ENCODE measurements at places on chromosomes 6 and 20.

DNA sequence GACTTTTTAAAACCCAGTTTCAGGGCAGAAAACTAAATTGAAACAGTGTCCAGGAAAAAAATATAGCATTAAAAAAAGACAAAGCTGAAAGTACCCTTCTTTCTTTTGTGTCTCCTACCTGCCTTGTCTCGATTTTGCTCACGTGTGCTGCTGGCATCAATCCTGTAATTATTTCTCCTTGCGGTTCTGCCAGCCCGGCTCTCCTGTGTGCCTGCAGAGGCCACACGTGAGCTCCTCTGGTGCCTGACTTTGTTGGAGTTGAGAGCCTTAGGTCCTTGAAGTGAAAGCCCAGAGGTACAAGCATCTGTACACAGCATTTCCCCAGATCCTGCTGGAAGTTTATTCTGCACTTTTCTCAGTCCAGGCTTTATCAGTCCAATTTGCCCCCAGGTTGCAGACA lies 36.5 kb downstream of the GHRH start:
- DNase-seq, result no peak

DNA sequence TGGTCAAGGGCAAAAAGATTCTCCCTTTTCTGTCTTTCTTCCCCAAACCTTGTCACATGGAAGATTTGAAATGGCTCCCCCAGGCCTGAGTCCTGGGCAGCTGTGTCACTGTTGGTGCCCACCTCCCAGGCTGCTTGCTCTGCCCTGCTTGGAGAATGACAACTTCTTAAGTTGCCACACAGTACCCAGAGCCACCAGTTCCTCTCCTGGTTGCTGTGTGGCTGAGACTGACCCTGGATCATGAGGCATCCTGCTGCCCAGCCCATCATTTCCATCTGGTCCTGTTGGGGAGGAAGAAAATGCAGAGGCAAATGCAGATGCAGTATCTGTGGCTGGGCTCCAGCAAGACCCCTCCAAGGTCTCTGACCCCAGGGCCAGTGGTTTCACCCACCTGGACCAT lies 113.7 kb downstream of the PHACTR3 start:
- no peak for DNase-seq

DNA sequence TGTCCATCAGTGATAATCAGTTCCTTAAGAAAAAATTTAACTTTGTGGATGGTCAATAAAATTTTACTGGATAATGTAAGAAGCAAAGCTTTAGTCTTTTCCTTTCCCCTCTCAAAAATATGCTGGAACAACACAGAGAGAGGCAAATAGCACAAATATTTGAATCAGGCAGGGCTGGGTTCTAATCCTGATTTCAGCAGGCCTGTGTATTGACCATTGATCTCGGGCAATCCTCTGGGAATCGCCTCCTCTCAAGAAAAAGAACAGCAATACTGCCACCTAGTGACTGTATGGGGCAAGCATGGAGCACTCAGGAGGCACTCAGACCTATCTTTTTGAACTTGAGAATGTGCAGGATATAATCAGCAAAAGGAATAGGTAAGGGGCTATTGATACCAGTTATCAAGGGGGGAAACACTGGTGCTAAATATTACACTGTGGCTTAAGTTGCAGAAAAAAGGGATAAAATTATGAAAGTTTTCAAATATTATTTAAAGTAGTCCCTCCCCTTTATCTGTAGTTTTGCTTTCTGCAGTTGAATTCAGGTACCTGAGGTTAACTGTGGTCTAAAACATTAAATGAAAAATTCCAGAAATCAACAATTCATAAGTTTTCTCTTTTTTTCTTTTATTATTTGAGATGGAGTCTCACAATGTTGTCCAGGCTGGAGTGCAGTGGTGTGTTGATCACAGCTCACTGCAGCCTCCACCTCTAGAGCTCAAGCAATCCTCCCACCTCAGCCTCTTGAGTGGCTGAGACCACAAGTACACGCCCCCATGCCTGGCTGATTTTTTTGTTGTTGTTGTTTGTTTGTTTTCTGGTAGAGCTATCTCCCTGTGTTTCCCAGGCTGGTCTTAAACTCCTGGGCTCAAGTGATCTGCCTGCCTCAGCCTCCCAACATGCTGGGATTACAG lies 91.8 kb upstream of the NHSL1 start:
- peak; percentile 13 for DNase-seq

- DNase-seq, result no peak
Measured at GRCh38 chr6:130505808-130506598, 140.2 kb downstream of the TMEM200A start.

GRCh38 chr20:25389401-25389857 lies 1.2 kb downstream of the ABHD12 start:
- DNase-seq, result no peak

GRCh38 chr6:118146584-118146983 lies 239.5 kb downstream of the SLC35F1 start:
- DNase-seq, result no peak

DNA sequence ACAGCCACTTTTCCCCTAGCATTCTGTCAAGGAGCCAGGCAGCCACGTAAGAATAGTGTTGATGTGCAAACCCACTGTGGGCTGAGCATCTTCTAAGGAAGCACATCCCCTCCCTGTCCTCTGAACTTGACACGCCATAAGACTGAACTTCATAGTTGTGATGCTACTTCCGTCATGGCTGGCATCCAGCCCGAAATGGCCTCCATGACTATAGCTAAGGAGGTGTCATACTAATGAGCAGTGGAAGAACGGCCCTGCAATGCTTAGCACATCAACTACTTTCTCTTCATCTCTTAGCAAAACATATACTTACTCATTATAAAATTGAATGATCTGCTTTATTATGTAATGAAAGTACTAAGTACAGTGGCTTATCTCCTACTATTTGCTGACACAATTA lies 110.2 kb downstream of the GJA10 start:
- DNase-seq, result no peak

- DNase-seq, result no peak
Measured at GRCh38 chr6:154341336-154341735, 15.3 kb downstream of the IPCEF1 start.

DNA sequence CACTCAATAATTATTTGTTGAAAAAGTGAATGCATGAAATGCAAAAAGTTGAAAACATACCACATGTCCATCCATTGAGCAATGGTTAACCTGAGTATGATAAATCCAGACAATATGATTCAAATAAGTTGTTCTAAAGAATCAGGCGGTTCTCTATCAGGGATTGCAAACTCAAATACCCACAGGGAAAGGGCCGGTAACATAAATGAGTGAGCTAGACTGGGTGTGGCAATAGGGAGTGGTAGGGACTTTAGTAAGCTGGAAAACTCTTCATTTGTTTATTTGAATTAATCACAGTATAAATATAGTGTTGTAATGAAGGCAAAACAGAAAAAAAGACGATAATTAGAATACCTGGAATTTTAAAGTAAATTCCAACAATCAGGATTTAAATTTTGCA lies 106.3 kb downstream of the BCAS1 start:
- DNase-seq, result no peak

DNA sequence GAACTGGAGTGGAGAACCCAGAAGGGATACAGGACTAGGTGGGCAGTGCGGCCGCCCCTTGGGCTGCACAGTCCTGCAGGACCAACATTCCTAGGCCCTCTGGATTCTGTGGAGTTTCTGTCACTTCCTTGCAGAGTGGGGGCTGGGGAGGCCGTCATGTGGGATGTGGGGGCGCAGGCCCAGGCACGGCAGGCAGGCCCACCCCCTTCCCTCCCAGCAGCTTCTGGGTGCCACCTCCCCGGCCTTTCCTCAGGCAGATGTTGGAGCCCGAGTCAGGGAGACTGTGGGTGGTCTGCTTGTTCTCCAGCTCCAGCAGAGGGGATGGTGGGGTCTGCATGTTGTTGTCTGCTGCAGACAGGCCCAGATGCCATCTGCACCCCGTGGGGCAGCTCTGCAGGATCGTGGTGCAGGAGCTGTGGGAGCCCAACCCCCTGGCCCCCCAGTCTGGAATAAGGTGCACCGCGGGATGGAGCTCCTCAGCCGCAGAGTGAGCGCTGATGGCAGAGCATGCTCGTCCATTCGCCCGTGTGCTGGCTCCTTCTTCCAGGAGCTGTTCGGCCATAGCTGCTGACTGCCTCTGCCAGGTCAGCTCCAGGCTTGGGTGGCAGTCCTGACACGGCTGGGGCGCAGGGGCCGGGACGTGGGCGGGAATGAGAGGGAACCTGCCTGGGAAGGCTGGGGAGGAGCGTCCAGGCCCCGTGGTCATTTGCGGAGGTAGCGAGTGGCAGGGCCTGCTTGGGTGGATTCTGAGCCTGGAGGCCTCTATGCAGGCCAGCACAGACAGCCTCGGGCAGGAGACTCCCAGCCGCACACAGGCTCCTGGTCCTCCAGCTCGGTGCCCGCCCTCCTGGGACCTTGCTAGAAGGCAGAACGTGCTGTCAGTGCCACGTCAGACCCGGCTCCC lies 18.1 kb downstream of the SLC17A9 start:
- DNase-seq, result no peak

DNA sequence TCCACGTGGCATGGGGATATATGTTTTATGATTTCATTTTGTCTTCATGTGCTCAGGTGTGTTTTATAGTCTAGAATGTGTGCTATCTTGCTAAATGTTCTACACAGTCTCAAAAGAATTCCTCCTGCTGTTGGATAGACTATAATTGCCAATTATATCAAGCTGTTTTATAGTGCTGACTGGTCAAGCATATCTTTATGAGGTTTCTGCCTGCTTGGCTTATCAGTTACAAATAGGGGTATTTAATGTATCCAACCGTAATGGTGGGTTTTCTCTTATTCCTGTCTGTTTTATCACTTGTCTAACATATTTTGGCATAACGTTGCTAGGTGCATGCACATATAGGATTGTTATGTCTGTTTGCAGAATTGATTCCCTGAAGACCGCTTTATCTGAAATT lies 201.3 kb downstream of the EYS start:
- no peak for DNase-seq

GRCh38 chr6:53587291-53587690 lies 42.4 kb upstream of the GCLC start:
- DNase-seq, result no peak

- no peak for DNase-seq
Measured at GRCh38 chr20:51826372-51826771, 24.1 kb upstream of the SALL4 start.

DNA sequence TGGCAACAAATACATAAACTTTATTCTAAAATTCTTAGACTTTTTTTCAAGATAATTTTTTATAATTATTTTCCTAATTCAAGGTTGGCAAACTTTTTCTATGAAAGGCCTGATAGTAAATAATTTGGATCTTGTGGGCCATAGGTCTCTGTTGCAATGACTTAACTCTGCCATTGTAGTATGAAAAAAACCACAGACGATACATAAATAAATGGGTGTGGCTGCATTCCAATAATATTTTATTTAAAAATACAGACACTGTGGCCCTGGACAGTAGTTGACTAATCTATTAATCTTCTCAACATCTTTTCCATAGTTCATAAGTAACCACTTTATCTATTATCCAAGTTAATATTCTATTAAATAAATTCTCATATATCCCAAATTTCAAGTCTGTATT lies 281.1 kb downstream of the SYNE1 start:
- DNase-seq, result no peak

- no peak for DNase-seq
Measured at GRCh38 chr6:118750143-118750542, 98.8 kb upstream of the CEP85L start.

DNA sequence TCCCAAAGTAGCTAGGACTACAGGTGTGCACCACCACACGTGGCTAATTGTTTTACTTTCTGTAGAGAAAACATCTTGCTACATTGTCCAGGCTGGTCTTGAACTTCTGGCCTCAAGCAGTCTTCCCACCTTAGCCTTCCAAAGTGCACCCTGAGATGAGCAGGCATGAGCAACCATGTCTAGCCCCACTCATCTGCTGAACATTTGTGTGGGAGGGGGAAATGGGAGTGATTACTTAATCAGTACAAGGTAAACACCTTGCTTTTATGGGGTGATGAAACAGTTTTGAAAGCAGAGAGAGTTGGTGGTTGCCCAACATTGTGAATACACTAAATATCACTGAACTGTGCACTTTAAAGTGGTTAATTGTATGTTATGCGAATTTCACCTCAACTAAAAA lies 5.3 kb downstream of the APMAP start:
- no peak for DNase-seq

- no peak for DNase-seq
Measured at GRCh38 chr6:114327074-114327473, 15.7 kb downstream of the HS3ST5 start.

DNA sequence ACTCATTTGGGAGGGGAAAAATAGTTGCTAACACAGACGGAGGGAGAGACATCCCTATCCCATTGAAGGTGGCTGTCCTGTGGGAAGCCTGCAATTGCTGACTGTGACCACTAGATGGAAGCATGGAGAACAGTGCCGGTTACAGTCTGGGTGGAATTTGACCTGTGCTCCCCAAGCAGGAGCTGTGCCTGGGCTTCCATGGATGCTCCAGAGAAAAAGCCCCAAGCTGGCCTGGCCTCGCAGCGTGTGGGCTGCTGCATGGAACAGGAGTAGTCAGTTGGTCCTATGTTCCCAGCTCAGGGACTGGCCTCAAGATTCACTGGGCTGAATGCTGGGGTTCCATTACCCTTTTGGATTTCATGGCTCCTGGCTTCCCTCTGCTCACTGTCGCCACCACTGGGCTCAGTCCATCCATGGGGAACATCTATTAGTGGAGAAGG lies 116.3 kb upstream of the CHD6 start:
- no peak for DNase-seq

GRCh38 chr6:82040405-82041221 lies 206.9 kb downstream of the IBTK start:
- no peak for DNase-seq

DNA sequence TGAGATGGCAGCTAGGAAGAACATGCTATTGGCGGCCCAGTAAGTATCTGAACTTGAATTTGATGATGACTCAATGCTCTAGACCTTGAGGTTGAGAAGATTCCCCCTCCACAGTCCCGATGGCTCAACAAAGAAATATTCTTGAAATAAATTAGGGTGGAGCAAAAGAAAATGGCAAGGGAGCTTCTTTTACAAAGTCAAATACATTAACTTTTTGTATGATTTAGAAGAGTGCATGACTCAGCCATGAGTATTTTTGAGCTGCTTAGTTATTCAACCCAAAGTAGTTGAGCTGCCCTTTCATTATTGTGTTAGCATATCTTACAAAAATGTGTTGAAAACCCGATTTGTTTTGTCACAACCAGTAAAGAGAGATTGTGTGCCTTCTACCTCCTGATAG lies 7.6 kb downstream of the TFAP2C start:
- no peak for DNase-seq

DNA sequence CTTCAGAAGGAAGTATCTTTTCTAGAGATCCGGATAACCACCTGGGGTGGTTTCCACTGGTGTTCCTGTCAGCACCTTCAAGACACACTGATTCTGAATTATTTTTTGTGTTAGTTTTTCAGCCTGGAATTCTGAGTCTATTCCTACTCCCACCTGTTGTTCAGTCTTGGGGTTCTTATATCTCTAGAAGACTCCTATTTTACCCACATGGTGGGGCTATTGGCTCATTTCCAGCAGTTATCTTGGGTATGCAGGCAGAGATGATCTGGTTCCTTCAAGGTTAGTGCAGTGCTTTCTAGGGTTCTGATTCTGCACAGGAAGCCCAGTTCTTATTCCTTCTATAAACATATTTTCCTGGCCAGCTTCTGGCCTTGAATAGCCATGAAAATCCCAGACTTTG lies 175.6 kb upstream of the PDE7B start:
- DNase-seq, result peak; percentile 11

DNA sequence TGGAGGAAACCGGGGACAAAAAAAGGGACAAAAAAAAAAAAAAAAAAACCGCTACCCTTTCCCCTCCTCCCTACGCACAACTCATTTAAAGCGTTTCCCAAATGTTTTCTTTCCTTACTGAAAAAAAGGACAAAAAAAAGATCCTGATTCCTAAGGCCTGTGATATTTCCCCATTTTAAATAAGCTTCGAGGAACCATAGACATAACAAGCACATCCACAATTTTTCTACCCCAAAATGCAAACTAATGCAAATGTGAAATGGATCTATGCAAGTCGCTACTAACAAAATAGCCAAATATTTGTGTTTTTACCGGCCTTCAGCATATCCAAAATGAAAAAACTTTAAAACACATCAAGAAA lies 1.4 kb upstream of the ZNF217 start:
- no peak for DNase-seq

All from effector CD8-positive, alpha-beta T cell (primary cell).